NCI-H226 (cell line): ENCODE measurements at places on chromosomes 12 and 14.

GRCh38 chr12:27754795-27755194 lies 25.2 kb upstream of the KLHL42 start:
- no peak for DNase-seq

DNA sequence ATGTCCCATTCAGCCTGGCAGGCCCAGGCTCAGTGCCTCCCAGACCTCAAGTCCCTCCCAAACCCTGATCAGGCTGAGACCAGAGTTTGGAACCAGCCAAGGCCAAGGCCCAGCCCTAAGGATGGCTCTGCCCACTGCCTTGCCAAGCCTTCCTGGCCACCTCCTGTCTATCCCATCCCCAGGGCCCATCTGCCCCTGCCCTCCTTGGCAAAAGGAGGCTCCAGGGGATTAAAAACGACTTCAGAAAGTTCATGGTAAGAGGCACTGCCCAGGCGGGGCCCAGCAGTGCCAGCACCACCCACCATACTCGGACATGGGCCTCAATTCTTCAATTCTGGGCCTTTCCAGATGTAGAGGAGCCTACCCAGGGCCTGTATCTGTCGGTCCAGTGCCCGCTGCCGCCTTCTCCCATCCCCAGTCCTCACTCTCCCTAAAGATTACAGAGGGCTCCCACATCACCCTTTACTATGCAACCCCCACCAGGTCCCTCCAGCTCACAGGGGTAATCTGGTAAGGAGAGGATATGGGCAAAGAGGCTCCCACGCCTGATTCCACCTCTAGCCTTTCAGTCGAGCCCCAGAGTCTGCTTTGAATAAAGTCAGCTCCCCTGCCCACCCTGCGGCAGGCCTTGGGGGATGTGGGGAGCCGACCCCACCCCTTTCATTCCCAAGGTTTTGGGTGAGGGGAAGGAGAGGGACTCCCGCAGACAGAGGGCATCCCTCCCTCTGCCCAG lies 932 bp downstream of the ADCY6 start:
- DNase-seq, result no peak

DNA sequence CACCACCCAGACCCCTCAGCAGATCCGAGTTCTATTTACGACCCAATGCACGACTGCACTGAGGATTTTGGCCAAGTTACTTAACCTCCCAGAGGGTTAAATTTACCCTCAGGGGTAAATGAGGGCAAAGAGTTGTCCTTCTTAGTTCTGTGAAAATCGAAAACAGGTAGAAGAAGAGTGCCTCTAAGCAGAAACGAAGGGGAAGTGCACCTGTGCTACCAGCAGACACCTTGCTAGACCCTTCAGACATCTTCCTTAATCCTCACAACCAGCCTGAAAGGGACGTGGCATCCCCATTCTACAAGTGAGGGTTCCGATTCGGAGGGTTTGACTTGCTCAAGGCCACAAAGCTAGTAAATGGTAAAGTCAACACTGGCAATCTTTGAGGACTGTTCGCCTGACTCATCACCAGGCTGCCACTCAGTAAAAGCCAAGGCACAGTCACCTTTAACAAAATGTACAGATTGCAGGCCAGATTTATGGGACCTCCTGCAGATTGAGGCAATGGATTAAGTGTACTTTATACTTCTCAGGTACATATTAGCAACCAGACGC lies 1.6 kb downstream of the GSG1 start:
- DNase-seq, result no peak

DNA sequence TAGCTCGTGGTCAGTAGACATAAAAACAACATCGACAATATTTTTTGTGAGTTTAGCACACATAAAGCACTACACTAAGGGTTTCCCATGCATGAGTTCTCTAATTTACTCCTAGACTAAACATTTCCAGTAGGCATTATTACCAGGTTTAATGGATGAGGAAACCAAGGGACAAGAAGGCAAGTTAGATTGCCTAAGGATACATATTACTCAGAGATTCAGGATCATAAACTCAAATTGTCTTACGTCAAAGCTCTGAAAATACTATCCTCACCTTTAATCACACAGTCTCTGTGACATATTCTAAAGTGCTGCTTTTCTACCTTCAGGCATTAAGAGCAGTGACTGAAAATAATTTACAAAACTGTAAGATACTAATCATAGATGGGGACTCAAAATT lies 655.3 kb downstream of the SLC16A7 start:
- DNase-seq, result no peak

DNA sequence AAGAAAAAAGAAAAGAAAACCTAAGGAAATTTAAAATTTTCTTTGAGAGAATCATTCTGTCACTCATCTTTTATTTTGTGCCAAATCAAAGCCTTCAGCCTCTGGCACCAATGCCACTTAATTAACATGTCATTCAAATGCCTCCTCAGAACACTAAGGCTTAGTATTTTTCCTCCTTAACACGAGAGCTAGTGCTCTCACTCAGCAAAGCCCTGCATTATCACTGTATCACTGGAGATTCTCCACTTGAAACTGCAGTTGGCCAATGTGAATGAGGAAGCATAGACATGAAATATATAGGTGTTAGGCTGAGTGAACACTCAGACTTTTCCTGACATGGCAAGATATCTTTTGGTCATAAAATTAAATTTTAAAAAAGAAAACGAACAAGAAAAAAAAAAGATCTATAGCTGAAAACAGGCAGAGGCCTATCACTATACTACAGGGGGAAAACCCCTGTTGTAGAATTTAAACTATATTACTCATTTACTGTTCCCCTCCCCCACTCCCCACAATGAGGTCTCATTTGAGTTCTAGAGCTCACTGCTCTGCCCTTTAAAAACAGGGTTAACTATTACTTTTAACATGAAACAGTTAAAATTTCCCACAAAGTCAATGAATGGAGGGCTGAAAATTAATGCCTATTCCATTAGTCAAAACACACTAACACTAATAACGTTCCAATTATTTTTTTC lies 5.1 kb downstream of the MBIP start:
- no peak for DNase-seq

- no peak for DNase-seq
These were observed 29.6 kb upstream of the PRMT8 start for GRCh38 chr12:3461391-3461790.

GRCh38 chr14:75313294-75313693 lies 34.7 kb downstream of the FOS start:
- no peak for DNase-seq

GRCh38 chr14:68231898-68232297 lies 412.3 kb downstream of the RAD51B start:
- DNase-seq, result no peak

- DNase-seq, result no peak
These were observed 42.5 kb downstream of the JDP2 start for GRCh38 chr14:75470238-75470797.

DNA sequence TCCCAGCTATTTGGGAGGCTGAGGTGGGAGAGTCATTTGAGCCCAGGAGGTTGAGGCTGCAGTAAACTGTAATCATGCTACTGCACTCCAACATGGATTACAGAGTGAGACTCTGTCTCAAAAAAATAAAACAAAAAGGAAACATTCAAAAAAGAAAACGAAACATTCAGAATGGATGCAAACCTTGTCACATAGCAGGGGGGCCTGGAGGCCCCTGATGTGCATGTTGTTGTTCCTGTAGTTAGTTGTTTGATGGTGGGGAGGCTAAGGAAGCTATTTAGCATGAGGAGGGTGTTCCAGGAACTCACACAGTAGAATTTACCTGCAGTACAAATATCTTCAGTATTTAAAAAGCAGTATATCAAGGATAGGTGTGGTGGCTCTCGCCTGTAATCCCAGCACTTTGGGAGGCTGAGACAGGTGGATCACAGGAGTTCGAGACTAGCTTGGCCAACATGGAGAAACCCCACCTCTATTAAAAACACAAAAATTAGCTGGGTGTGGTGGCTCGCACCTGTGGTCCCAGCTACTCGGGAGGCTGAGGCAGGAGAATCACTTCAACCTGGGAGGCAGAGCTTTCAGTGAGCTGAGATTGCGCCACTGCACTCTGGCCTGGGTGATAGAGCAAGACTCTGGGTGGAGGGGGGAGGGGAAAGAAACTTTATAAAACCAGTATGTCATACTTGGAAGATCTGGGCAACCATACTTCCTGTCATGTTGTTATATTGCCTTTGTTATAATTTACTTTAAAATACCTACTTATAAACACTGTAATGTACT lies 17.6 kb upstream of the AEBP2 start:
- DNase-seq, result no peak

GRCh38 chr14:61547186-61548069 lies 147.9 kb upstream of the HIF1A start:
- peak; percentile 70 for DNase-seq

- peak; percentile 86 for DNase-seq
These were observed 215.1 kb downstream of the CACNA1C start for GRCh38 chr12:2267703-2268470.

DNA sequence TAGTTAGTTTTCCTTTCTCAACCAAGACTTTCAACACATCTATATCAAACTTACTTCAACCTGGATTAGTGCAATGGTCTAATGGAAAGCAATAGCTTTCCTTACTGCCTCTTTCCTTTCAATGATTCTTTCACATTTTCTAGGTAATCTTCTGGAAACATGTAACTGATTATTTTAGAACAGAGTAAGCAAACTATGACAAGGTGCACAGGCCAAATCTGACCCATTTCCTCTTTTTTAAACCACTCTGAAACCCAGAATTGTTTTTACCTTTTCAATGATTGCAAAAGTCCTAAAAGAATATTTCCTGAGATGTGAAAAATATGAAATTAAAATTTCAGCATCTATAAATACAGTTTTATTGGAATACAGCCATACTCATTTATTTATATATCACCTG lies 81.6 kb upstream of the TMTC2 start:
- no peak for DNase-seq

DNA sequence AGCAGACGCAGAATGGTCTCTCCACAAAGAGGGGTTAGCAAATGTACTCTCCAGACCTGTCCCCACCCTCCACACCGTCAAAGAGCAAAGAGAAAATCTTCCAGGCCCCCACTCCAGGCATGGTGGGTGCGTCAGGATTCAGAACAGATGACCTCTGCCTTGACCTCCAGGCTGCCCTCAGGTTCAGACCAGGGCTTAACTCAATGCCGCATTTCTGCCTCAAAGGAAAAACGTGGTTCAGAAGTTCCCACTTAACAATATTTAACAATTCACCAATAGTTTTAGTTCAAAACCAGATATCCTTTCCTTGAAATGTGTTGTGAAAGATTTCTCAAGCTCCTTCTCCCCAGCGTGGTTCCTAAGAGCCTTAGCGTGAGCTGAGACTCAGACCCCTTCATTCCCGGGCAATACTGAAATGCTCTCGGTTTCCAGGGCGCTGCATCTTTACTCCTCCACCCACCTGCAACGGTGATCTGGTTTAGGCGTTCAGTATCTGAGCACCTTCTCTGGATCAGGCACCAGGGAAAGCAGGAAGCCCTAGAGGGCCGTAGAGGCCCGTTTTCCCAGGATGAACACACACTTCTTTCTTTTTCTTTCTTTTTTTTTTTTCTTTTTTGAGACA lies 22.9 kb downstream of the HSP90AA1 start:
- no peak for DNase-seq

DNA sequence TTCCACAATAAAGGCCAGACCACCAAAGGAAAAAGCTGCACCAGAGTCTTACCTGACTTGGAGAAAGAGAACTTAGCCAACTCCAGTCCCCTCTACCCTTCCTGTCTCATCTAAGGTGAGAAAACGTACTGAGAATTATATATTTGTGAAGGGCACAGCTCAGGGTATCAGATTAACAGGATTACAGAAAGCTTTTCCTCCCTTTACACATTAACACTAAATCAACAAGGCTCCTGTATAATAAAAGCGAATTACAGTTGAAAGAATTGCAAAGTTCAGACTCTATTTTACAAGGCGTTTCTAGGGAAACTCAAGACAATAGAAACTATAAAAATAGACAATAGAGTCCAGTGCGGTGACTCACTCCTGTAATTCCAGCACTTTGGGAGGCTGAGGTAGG lies 82.7 kb upstream of the RPL10L start:
- no peak for DNase-seq

DNA sequence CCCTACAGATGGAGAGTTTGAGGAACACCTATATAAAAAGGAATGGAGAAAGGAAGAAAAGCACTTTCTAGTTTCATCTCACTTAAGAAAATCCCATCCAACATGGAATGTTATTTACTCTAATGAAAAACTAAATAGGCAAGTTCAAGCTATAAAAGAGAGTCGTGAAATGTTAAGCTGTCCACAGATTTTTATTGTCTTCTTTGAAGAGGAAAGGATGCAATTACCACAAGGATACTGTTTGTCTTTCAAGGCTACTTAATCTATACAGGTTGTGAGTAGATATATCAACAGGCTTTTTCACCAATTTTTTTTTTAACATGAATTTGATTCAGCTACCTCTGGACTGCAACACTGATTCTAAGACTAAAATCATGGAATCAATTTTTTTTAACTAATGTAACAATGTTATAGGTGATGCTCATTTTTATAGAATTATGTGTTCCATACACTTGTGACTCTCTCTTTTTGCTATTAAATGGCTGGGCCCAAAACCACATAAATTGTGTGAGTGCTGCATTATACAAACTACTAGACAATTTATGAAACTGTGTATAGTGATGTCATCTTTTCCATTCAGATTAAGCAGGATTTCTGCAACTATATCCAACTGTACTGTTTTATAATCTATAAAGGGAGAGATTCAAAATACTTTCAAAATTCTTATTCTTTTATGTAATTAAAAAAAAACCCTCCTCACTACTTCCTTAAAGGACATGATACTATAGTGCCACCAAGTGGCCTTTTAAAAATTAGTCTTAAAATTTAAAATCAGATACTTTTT lies 26.8 kb upstream of the BMAL2 start:
- DNase-seq, result no peak

DNA sequence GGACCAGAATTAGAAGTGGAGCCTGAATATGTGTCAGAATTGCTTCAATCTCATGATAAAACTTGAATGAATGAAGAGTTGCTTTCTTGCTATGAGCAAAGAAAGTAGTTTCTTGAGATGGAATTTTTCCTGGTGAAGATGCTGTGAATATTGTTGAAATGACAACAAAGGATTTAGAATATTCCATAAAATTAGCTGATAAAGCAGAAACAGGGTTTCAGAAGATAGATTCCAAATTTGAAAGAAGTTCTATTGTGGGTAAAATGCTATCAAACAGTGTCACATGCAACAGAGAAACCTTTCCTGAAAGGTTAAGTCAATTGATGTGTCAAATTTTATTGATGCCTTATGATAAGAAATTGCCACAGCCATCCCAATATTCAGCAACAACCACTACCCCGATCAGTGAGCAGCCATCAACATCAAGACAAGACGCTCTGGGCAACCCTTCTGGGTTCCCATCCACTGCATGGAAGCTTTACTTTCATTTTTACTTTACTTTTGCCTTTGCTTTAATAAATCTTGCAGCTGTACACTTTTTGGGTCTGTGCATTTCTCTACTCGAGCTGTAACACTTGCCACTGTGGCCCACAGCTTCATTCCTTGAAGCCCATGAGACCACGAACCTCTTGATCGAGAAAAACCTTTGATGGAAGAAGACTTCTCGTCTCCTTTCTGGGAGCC lies 104.0 kb upstream of the SSTR1 start:
- DNase-seq, result no peak

GRCh38 chr12:92995258-92995903 lies 66.3 kb upstream of the EEA1 start:
- DNase-seq, result no peak

- DNase-seq, result no peak
These were observed 138.1 kb upstream of the BMP4 start for GRCh38 chr14:54094765-54095164.

- DNase-seq, result peak; percentile 68
These were observed 19.8 kb upstream of the KCNH3 start for GRCh38 chr12:49518914-49519573.

- DNase-seq, result no peak
These were observed 18.1 kb downstream of the ARPC3 start for GRCh38 chr12:110431957-110432587.
